ENCODE measurements at places on chromosomes 1 and 21. TPM values are rescaled to one million over a fixed set of nuclear protein-coding genes. Genes with fewer than 3 reads are reported as not detected.

OR2T2 gene
- not detected for total RNA-seq

GRCh38 chr1:207831517-207832327 is 79.2 kb downstream of the CD34 start:
- H3K4me1 ChIP-seq: peaks cover 16% of the 10 kb centered on the region
- no peaks in the 10 kb centered on the region for H3K36me3 ChIP-seq
- no peaks in the 10 kb centered on the region for H3K27me3 ChIP-seq
- DNase-seq: no peak
- H3K27ac ChIP-seq: no peak overlapping the region

- H3K4me1 ChIP-seq: no peaks in the 10 kb centered on the region
- H3K27me3 ChIP-seq: peaks cover 10% of the 10 kb centered on the region
- H3K27ac ChIP-seq: no peak overlapping the region
These were observed 117.9 kb downstream of the KIF26B start for GRCh38 chr1:245272676-245273075.

DNA sequence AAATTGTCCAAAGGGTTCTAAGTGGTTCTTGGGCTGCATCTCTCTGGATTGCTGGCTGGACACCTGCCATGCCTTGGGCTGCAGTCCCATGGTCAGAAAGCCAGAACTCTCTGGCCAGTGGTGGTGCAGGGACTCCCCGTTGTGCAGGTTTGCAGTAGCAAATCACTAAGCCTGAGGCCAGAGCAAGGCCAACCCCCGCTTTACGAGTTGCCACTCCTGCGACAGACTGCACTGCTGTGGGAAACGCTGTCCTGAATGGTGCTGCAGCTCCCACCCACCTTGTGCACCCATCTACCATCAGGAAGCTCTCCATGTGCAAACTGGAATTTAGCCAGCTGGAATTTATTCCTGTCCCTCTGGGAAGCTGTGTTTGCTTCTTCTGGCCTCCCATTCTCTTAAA is 45.7 kb downstream of the LHX4 start:
- H3K4me1 ChIP-seq: no peaks in the 10 kb centered on the region
- DNase-seq: no peak
- H3K27ac ChIP-seq: no peak overlapping the region

DNA sequence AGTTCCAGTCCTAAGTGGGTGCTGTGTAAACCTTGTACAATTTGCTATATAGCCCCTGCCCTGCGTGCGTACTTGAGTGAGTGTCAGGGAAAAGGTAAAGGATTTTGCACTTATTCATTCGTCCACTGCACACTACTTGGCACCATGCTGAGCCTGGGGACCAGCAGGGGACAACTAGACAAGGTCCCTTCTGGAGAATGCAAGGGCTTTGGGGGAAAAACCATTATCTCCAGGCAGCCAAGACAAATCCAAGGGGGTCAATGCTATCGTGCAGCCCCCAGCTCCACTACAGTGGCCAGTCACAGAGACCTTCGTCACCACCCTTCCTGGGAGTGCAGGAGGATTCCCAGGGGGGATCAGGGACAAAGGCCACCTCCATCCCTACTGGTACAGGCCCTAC is 39.7 kb downstream of the MATN1 start:
- no peaks in the 10 kb centered on the region for H3K36me3 ChIP-seq
- no peaks in the 10 kb centered on the region for H3K4me1 ChIP-seq
- peaks cover 28% of the 10 kb centered on the region for H3K27me3 ChIP-seq
- DNase-seq: no peak
- no peak overlapping the region for H3K27ac ChIP-seq
- no peak overlapping the region for H3K4me3 ChIP-seq

GRCh38 chr1:67597336-67597735 is 87.7 kb upstream of the GADD45A start:
- H3K4me1 ChIP-seq: no peaks in the 10 kb centered on the region
- no peak overlapping the region for H3K27ac ChIP-seq
- no peak for DNase-seq
- no peaks in the 10 kb centered on the region for H3K27me3 ChIP-seq
- H3K4me3 ChIP-seq: no peak overlapping the region
